ENCODE measurements at places on chromosomes 2 and 18.

- DNase-seq = no peak
Observed at GRCh38 chr2:224518806-224519580, 66.2 kb downstream of the CUL3 start.

DNA sequence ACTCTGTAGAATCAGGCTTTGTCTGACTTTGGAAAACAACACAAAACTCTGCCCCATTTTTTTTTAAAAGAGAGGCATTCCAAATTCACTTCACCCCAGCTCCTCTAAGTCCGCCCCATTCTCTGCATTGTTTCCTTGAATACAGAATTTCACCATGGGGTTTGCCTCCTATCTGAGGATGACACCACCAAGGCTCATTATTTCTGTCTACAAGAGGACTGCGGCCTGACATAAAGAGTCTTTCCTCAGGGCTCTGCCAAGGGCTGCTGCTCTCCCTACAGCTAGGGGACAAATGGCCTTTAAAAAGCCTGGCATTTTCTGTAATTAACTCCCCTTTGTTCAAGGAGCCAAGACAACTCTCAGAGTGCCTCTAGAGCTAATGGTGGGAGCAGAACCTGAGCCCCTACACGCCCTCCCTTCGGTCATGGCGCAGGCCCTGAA, 4.6 kb downstream of the CHST10 start:
- no peak for DNase-seq

DNA sequence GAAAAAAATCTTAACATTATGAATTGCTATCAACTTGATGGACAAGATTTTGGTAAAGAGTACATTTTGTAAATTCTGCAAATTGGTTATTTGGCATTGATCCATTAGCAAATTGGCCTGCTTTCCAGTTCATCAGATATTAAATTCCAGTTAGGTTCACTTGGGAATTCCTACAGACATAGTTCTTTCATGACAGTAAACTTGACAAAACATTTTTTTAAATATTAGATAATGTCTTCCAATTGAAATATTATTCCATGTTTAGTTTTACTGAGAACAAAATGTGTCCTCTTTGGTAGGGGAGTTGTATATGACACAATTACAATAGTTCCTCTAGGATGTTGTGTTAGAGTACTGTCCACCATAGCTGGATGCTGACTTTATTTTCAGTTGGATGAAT, 141.9 kb downstream of the LCLAT1 start:
- no peak for DNase-seq

GRCh38 chr18:74899554-74899953, 301.9 kb downstream of the ZNF407 start:
- no peak for DNase-seq

GRCh38 chr2:88281302-88282217, 111.4 kb downstream of the THNSL2 start:
- DNase-seq = no peak

DNA sequence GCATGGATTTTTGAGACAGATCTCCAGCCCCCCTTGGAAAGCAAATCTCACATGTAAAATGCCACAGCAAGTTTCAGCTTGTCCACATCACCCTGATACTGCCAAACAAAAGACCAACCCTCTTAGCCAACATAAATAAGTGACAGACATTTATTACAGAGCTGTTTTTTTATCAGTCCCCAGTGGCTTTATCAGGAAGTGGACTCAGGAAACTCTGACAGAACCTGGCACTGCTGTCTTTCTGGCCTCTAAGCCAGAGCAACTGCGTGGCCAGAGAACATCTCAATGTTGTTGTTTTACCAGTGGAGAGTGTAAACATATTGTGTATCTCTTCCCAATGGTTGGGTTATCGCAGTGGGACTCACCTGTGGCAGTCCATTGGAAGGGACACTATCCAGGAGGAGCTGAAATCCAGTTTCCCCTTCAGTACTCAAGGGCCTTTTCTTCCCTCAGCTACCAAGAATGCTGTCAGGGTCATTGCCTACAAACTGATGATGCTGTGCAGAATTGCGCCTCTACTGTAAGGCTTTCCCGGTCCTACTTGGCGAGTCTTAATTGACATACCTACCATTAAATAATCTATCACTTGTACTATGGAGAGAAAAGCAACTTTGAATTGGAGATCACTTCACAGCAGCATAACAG, 22.0 kb downstream of the SLC14A1 start:
- no peak for DNase-seq

GRCh38 chr2:132470746-132471145, 54.1 kb downstream of the GPR39 start:
- no peak for DNase-seq

GRCh38 chr2:110713513-110714362, 18.6 kb upstream of the ACOXL start:
- DNase-seq = no peak
